ENCODE measurements at places on chromosomes 2 and 18. TPM values are rescaled to one million over a fixed set of nuclear protein-coding genes. Genes with fewer than 3 reads are reported as not detected.
A peak's percentile ranks its signal among the peaks of the same experiment; 100 is the strongest.

- H3K27ac ChIP-seq, result no peak overlapping the region
- no peaks in the 10 kb centered on the region for H3K36me3 ChIP-seq
- DNase-seq, result no peak
- no peaks in the 10 kb centered on the region for H3K27me3 ChIP-seq
Measured at GRCh38 chr2:234189230-234189629, 138.7 kb downstream of the SPP2 start.

Gene WDR54
- 14.8 TPM for total RNA-seq

DNA sequence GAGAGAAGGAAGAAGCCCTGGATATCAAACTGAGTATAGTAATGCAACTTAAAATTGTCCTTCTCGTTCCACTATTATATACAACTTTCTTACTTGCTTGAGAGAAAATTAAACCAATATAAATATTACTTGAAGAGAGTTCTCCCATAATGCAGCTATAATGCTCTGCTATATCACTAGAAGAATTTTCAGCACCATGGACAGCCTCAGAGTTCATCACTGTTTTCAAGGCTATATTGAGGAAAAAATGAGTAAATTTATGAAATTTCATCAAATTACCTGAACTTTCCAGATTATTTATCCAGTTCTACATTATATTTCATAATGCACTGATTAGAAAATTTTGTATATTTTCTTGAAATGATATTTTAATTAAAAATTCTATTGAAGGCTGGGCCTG, 1053.5 kb upstream of the FAM98A start:
- H3K36me3 ChIP-seq, result no peaks in the 10 kb centered on the region
- no peak overlapping the region for H3K27ac ChIP-seq
- peak; percentile 3 for DNase-seq

Gene TAF1B
- total RNA-seq, result 14.5 TPM

Gene PRPF40A
- total RNA-seq, result 131 TPM

DNA sequence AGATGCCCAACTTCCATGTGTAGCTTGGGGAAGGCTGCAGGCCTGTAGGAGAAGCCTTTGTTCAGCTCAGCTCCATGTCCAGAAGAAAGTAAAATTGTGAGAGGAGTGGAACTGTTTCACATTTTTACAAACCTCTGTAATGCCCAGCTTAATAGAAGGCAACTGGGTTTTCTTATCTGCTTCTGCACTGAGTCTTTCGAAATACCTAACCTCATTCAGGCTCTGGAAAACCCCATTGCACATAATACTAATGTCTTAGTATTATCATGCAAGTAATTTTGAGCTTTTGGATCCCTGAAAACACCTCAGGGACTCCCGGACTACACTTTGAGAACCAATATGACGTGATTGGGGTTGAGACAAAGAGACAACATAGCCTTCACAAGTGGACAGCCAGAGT, 5.8 kb downstream of the SMIM21 start:
- no peaks in the 10 kb centered on the region for H3K36me3 ChIP-seq
- H3K4me3 ChIP-seq, result no peak overlapping the region
- peak; percentile 16 for DNase-seq
- no peaks in the 10 kb centered on the region for H3K4me1 ChIP-seq

Gene IL36G
- not detected for total RNA-seq

Gene MROH2A
- not detected for total RNA-seq

Gene C2orf81
- total RNA-seq, result 2.1 TPM

DNA sequence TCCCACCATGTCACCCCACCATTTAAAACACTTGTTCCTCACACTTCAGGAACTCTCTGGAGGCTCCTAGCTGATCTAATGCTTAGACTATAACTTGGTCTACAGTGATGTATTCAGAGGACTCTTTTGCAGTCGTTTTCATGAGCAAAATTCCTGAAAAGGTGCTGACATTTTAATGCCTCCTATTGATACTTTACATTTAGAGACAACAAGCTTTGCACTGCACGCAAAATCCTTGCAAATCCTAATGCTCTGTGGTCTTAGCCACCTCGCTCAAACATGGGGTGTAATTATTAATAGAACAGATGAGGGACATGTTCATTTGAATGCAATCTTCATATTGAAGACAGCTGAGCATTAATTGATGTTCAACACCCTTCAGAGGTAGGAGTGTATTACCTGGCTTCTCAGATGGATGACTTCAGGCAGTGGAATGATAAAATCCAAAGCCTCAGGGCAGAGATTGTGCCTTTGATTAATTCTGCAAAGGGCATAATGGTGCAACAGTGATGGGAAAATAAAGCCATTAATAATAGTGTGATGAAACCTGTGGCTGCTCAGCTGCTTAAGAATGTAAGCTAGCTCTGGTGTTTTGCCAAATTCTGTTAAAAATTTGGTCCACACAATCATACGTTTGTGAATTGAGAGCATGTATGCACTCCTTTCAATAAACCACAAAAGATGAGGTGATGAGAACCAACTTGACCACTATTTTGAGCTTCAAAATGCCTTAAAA, 5.4 kb downstream of the CTAGE1 start:
- no peak overlapping the region for H3K4me3 ChIP-seq
- H3K4me1 ChIP-seq, result no peaks in the 10 kb centered on the region
- H3K27me3 ChIP-seq, result no peaks in the 10 kb centered on the region
